ENCODE measurements at places on chromosomes 16 and 17.

GRCh38 chr17:18257982-18258355, 569 bp downstream of the FLII start:
- peak; percentile 91 for DNase-seq

DNA sequence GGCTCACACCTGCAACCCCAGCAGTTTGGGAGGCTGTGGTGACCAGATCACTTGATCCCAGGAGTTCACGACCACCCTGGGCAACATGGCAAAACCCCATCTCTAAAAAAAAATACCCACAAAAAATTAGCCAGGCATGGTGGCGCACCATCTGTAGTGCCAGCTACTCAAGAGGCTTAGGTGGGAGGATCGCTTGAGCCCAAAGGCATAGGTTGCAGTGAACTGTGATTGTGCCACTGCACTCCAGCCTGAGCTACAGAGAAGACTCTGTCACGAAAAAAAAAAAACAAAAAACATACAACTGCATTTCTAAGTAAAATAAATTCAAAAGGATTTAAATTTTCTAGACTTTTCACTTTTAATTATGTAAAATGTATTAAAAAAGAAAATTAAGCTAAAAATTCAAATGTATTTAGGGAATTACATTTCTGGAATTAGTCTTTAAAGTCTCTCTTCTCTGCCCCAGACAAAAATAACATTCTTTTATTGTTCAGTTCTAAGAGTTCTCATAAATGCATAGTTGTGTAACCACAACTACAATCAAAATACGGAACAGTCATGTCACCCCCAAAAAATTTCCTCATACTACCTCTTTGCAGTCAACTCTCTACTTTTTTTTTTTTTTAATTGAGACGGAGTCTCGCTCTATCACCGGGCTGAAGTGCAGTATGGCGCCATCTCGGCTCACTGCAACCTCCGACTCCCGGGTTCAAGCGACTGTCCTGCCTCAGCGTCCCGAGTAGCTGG, 14.1 kb downstream of the FAM222B start:
- peak; percentile 36 for DNase-seq

- DNase-seq = no peak
Measured at GRCh38 chr16:9012848-9013507, 49.3 kb upstream of the USP7 start.

- DNase-seq = no peak
Measured at GRCh38 chr16:4070936-4071335, 45.3 kb downstream of the ADCY9 start.

GRCh38 chr17:45256114-45256966, 5.6 kb downstream of the SPATA32 start:
- DNase-seq = no peak

- no peak for DNase-seq
Measured at GRCh38 chr17:60102632-60103096, 23.9 kb upstream of the HEATR6 start.

- DNase-seq = no peak
Measured at GRCh38 chr16:86392436-86393152, 117.7 kb upstream of the FOXF1 start.

GRCh38 chr17:30969989-30970830, 629 bp upstream of the RNF135 start:
- DNase-seq = peak; percentile 14

DNA sequence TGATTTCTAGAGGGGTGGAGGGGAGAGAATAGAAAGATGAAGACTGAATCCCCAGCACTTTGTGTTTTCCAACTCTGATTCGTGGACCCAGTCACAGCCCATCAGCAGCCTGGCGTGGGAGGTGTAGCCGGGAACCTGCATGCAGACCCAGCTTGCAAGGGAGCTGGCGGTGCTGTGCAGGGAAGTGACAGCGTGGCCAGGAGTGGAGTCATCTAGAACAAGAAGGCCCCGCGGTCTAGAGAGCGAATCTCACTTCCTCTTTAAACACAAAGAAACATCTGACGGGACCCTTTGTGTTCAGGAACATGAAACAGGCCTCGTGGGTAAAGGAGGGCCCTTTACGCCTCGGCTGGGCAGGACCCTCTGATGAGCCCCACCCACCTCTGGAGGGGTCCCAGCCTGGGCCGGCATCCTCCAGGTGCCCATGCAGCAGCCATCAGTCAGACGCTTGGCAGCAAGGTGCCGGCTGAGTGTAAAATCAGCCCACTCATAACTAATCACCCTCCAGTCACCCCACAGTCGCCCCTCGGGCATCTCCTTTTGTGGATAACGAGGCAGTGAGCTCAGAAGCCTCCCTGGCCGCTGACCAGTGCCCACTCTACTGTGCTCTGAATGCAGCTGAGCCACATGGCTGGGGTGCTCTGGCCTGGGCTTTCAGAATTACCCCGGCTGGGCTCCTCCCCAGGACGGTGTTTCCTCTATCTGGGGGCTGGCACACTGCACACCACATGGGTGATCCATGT, 4.4 kb downstream of the SNAI3 start:
- no peak for DNase-seq

DNA sequence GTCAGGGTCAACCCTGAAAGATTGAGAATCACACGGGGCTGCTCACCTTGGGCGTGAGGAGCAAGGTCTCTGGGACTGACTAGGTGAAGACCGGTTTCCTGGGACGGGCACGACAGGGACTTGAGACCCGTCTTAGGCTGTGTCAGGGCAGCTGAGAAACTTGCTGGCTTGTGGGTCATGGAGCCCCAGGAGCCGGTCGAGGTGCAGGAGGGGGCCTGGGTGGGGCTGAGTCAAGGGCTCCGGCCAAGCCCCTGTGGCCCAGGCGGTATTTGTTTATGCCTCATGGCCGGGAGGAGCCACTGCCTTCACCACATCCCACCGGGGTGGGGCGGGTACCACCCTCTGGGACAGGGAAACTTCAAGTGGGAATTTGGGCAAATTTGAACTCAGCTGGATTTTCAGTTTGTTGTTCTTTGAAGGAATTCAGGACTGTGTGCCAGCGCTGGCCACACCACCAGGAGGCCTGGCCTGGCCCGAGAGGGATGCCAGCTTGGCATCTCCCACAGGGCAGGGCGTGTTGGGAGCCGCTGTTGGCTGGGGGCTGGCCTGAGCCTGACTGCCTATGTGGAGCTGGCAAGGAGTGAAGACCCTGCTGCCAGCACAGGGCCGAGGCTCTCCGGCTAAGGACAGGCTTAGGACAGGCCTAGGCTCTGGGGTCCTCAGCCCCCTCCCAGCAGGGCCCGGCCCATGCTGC, 116.1 kb downstream of the METRNL start:
- DNase-seq = peak; percentile 80

All from AG08395 (cell line).